Testis (tissue), 5 donors: ENCODE measurements at places on chromosomes 6 and 20. TPM values are rescaled to one million over a fixed set of nuclear protein-coding genes. Genes with fewer than 3 reads are reported as not detected.

DNA sequence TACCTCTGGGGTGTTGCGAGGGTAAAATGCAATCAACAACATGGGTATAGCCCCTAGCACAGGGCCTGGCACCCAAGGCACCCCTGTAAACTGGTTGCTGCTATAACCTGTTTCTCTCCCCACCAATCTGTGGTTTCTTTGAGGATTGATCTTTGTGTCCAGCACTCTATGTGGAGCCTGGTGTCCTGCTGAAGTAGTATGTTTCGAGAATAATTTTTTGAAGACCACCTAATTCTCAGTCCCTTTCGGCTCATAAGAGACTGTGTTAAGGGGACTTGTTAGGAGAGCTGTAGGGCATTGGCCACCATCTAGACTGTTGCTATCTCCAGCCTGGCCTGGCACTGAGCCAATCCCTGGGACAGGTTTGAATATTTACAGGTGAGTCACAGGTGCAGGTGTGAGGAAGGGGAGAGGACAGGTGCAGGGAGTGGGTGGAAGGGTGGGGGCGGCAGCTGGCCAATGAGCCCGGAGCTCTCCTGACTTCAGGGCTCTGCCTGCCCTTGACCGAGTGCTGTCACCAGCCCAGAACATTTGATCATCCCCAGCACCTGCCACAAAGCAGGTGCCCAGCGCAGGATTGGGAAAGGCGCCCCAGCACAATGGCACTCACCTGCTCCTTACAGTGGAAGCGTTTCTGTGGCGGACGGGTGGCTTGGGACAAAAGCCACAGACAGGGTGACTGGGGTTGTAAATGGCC lies 8.1 kb upstream of the C20orf144 start:
- no peak overlapping the region for H3K4me3 ChIP-seq
- H3K27ac ChIP-seq, result no peak overlapping the region
- no peak for DNase-seq
- peaks cover 10% of the 10 kb centered on the region for H3K4me1 ChIP-seq

DNA sequence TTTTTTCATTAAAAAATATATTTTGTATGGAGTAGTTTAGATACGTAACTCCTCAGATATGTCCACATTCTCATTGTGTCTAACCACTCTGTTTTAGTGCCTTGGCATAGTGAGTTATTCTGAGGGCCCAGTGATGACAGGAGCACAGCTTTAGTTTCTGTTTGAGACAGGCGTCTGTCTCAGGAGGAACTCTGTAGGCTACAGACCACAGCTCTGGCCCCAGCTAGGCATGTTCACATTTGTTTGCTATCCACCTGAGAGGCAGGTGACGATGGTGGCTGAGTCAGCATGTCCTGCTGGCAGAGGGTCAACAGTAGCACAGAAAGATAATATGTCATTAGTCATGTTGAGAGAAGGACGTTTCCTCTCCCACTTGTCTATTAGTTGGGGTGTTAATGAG lies 16.3 kb downstream of the LRRC1 start:
- H3K27me3 ChIP-seq, result no peaks in the 10 kb centered on the region
- H3K36me3 ChIP-seq, result no peaks in the 10 kb centered on the region
- no peak overlapping the region for H3K27ac ChIP-seq
- H3K4me1 ChIP-seq, result peaks cover 10% of the 10 kb centered on the region

GRCh38 chr6:43540507-43540906 lies 23.6 kb downstream of the POLR1C start:
- H3K4me1 ChIP-seq, result no peaks in the 10 kb centered on the region
- no peak for DNase-seq
- no peaks in the 10 kb centered on the region for H3K36me3 ChIP-seq
- no peak overlapping the region for H3K27ac ChIP-seq
- H3K27me3 ChIP-seq, result no peaks in the 10 kb centered on the region

DNA sequence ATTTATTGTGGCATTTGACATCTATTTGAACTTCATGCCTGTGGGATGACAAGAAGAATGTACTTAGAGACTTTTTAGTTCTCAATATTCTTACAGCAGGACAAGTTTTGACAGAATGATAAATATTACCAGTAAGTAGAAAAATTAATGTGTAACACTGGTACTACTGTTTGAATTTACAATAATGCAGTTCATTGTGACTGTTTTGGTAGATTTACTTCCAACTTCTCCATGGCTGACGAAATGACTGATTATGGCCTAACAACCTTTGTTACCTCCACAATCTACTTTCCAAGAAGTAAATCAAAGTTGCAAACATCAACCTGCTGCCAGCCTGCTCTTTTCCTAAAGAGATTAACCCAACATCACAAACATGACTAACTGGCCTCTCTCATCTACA lies 38.5 kb downstream of the PAK5 start:
- no peaks in the 10 kb centered on the region for H3K4me1 ChIP-seq
- no peaks in the 10 kb centered on the region for H3K27me3 ChIP-seq
- no peaks in the 10 kb centered on the region for H3K36me3 ChIP-seq

DNA sequence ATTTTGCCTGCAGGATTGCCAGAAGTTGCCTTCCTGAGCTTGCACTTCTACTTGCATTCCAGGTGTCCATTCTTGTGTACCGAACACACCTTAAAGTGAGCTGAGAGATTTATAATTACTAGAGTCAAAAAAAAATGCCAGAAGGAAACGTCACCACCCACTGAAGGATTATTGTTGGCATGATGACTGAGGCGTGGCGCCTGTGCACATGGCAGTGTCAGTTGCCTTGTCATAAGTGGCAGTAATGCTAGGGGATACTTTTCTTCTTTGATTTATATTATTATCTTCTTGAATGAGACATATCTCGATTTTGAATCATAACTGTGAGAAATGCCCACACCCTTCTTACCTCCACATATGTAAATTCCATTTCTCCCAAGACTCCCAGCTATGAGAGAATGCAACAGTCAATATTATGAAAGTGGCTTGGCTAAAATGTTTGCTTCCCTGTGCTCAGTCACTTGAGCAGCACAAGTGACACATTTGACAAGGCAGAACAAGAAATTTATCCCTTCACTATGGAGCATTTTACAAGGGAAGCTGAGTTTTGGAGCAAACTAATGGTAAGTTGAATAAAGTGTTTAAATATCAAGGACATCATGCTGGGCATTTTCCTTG lies 149.5 kb upstream of the SASH1 start:
- peaks cover 12% of the 10 kb centered on the region for H3K4me1 ChIP-seq
- no peaks in the 10 kb centered on the region for H3K27me3 ChIP-seq
- no peak overlapping the region for H3K4me3 ChIP-seq
- H3K27ac ChIP-seq, result no peak overlapping the region

DNA sequence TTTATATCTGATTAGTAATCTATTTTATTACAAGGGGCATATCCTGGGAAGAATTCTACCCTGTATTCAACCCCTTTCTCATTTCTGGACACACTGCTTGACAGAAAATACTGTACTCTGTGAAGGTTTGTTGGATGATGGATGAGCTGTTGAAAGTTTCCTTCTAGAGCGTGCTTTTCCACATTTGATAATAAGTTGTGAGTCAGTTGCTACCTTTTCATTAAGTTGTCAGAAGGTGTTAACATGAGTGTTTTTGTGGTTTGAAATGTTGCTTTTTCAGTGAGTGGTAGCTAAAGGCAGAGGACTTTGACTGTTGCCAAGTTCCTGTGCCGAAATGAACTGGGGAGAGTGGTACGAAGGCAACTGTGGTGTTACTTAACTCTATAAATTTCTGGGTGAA lies 3.9 kb upstream of the ECI2 start:
- H3K36me3 ChIP-seq, result no peaks in the 10 kb centered on the region
- H3K27ac ChIP-seq, result no peak overlapping the region
- H3K4me1 ChIP-seq, result peaks cover 6% of the 10 kb centered on the region

- no peak overlapping the region for H3K27ac ChIP-seq
- no peak overlapping the region for H3K4me3 ChIP-seq
These were observed 251.8 kb upstream of the CITED2 start for GRCh38 chr6:139625998-139626975.

DNA sequence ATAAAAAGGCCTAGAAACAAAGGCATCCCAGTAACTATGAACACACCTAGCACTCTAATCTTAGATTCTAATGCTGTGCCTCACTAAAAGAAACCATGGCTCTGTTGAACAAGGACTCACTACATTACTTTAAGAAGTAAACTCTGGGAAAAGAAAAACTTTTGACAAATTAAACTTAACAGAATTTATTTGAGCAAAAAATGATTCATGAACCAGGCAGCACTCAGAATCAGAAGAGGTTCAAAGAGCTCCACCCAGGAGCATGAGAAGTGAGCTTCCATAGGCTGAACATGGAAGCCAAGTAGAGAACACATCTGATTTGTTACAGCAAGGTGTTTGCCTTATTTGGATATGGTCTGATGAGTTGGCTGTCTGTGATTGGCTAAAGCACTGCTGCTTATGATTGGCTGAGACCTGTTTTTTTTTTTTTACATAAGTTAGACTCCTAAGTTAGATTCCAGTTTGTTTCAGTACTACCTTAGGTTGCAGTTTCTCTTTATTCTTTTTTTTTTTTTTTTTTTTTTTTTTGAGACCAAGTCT lies 343.6 kb upstream of the SASH1 start:
- H3K4me3 ChIP-seq, result no peak overlapping the region
- H3K27ac ChIP-seq, result no peak overlapping the region
- DNase-seq, result no peak
- no peaks in the 10 kb centered on the region for H3K36me3 ChIP-seq
- H3K27me3 ChIP-seq, result no peaks in the 10 kb centered on the region
- no peaks in the 10 kb centered on the region for H3K4me1 ChIP-seq

GRCh38 chr6:159002432-159003155 lies 2.6 kb upstream of the RSPH3 start:
- DNase-seq, result no peak
- H3K4me1 ChIP-seq, result peaks cover 9% of the 10 kb centered on the region

- DNase-seq, result no peak
- H3K36me3 ChIP-seq, result no peaks in the 10 kb centered on the region
These were observed 127.4 kb downstream of the C6orf118 start for GRCh38 chr6:165181951-165182414.

DNA sequence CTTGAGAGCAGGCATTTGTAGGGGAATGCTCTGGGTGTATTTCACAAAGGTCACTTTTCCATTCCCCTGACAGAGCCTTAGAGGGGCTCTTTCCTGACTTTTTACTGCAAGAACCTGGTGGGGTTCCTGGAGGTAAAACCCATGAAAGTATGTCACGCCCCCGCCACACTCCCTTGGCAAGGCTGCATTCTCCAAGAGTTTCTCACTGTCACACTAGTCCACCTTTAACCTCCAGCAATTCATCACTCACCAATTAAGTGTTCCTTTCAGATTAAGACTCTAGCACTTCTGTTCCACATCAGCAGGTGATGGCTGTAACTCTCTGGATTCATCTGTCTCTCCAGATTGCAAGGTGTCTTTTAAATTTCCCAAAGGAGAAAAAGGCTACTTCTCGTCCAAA lies 32.7 kb upstream of the NKX2-4 start:
- DNase-seq, result no peak
- no peak overlapping the region for H3K27ac ChIP-seq
- no peaks in the 10 kb centered on the region for H3K4me1 ChIP-seq
- no peak overlapping the region for H3K4me3 ChIP-seq
- H3K36me3 ChIP-seq, result no peaks in the 10 kb centered on the region

DNA sequence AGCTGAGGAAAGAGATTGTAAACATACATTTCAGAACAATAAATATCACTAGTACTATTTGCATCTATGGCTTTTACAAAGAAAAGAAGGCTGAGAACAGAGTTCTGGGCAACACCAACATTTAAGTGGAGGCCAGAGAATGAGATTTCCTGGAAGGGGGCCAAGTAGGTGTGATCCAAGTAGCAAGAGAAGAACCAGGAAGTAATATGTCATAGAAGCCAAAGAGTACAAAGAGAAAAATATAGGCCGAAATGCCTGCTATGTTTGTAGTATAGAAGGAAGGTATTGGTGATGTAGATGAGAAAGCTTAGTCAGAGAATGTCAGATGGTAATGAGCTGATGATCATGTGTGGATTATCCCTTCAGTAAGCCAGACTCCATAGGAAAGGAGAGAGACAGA lies 94.5 kb downstream of the PERP start:
- no peaks in the 10 kb centered on the region for H3K36me3 ChIP-seq
- H3K4me1 ChIP-seq, result peaks cover under 1% of the 10 kb centered on the region
- H3K27me3 ChIP-seq, result no peaks in the 10 kb centered on the region
- no peak overlapping the region for H3K27ac ChIP-seq

DNA sequence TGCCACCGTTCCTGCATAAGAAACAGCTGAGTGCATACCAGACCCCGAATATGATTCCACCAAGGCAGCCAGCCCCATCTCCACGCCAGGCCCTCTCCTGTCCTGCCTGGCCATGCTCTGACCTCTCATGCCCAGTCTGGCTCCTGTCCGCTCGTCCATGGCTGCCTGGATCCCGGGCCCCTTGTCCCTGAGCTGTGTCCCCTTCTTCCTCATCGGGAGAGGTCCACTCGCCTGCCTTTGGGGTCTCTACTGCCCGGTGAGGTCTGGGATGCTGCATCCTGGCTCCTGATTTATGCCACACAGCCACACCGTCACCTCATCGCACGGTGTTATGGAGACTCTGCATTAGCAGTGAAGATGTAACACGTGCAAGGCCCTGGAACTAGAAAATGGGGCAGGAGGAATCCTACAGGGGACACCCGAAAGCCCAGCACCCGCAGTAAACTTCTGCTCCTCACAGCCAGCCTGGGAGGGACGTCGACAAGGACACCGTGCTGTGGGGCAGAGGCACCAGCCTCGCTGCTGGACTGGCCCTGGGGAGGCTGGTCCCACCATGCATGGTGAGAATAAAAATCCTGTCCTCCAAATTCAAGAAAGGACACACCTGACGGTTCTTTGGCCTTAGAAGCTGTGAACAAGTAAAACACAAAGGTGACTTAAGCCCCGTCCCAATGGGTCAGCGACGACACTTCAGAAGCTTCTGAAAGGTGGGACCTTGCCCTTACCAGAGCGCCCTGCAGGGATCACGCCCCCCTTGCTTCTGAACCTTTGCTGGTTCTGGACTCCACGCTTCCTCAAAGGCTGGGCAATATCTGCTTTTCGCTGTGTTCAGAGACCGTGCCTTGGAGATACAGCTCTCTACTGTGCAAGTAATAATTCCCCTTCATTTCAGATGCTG lies 103.0 kb downstream of the DLL1 start:
- H3K4me3 ChIP-seq, result no peak overlapping the region
- no peaks in the 10 kb centered on the region for H3K27me3 ChIP-seq
- no peaks in the 10 kb centered on the region for H3K4me1 ChIP-seq
- DNase-seq, result no peak
- no peaks in the 10 kb centered on the region for H3K36me3 ChIP-seq
- no peak overlapping the region for H3K27ac ChIP-seq

- H3K4me1 ChIP-seq, result peaks cover 5% of the 10 kb centered on the region
- DNase-seq, result no peak
These were observed 123.3 kb downstream of the KIF13A start for GRCh38 chr6:17863901-17864754.

- H3K36me3 ChIP-seq, result no peaks in the 10 kb centered on the region
- no peak overlapping the region for H3K27ac ChIP-seq
- H3K4me1 ChIP-seq, result peaks cover 4% of the 10 kb centered on the region
These were observed 99.2 kb upstream of the RREB1 start for GRCh38 chr6:7008451-7008988.

- H3K27ac ChIP-seq, result no peak overlapping the region
- H3K4me3 ChIP-seq, result no peak overlapping the region
- H3K36me3 ChIP-seq, result no peaks in the 10 kb centered on the region
- DNase-seq, result peak; percentile 85
- H3K4me1 ChIP-seq, result no peaks in the 10 kb centered on the region
- H3K27me3 ChIP-seq, result no peaks in the 10 kb centered on the region
These were observed 37.7 kb downstream of the KCNQ2 start for GRCh38 chr20:63434599-63435378.

GRCh38 chr6:157075549-157076450 lies 247.5 kb downstream of the TMEM242 start:
- H3K4me3 ChIP-seq, result no peak overlapping the region
- no peaks in the 10 kb centered on the region for H3K27me3 ChIP-seq
- DNase-seq, result no peak

Gene OVOL2
- 4.8 TPM for total RNA-seq

Gene MRS2
- total RNA-seq, result 27.6 TPM

Gene DEFB132
- total RNA-seq, result not detected

Gene PLAGL2
- total RNA-seq, result 30.5 TPM
